ENCODE measurements at places on chromosomes 3 and 15.

DNA sequence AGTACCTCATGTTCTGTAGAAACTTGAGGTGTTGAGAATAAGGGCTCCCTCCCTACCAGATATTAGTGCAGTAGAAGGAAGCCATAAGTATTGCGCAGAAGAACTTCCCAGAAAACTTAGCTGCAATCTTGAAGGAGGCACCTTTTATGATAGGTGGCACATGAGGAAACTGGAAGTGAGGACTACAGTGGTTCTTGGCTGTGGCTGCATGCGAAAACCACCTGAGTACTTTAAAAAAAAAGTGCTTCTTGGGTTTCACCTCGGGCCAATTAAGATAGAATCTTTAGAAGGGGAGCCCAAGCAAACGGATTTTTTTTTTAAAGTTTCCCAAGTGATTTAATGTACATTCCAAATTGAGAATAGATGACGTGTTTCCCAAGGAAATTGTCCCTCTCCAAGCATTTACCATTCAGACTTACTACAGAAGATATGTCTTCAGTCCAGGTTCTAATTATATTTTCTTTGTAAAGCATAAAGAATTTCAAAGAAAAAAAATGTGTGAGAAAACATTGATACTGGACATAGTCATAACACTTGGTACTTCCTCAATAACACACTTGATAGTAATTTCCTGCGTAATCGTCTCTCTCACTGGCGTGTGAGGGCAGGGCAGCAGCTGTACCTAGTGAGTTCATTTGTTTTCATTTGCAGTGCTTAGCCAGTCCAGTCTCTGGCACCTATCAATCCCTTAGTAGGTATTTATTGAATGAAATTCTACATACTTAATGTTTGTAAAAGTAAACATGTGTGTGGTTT, 12.3 kb upstream of the NR1I2 start:
- DNase-seq, result peak; percentile 26

DNA sequence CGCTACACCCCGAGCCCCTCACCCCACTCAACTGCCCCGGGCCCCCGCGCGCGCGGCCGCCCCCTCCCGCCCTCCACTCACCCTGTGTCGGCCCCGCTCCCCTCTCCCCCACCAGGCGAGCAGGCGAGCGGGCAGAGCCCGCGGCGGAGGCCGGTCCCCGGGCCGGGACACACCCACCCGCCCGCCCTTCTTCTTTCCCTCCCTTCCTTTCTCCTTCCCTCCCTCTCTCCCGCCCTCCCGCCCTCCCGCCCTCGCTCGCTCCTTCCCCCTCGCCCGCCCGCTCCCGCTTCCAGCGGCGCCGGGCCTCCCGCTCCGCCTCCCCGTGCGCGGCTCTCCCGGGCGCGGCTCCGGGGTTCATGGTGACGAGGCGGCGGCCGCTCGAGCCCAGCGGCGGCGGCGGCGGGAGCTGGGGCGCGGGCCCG, at the start of gene CTDSPL:
Gene CTDSPL, plus strand, starts transcription at position 261 of the 422 bp plus-strand sequence. CDS start 320 bp downstream, outside the sequence.
- peak; percentile 76 for DNase-seq

GRCh38 chr3:98710067-98710659, 53.0 kb upstream of the ST3GAL6 start:
- DNase-seq, result no peak

DNA sequence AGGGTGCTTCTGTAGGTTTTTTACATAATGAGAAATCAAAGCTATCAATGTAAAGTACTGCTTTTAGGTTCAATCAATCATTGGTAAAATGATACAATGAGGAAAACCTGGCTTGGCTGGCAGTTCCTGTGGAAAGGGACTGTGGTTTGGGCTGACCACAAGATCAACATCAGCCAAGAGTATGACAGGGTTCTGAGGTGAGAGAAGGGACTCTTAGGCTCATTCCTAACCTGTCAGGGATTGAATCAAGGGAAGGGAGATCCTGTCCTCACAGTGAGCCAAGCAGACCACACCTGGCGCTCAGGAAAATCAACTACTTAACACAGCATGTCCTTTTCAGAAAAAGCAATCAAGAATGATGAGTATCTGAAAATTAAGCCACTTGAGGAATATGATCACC, 111.1 kb downstream of the MAGI1 start:
- no peak for DNase-seq

DNA sequence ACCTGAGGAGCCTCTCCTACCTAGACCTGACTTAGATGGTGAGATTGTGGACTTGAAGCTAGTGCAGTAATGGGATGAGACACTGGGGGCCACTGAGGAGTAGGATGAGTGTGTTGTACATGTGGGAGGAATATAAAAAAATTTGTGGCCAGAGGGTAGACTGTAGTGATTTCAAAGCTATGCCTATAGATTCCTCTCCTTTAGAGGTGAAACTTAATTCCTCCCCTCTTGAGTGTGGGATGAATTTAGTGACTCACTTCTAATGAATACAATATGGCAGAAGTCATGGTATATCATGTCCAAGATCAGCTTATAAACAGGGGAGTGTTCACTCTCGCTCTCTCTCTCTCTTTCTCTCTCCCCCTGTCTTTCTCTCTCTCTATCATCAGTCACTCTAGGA, 6.7 kb downstream of the ZNF860 start:
- DNase-seq, result no peak

GRCh38 chr3:154568064-154568463, 138.1 kb upstream of the GPR149 start:
- no peak for DNase-seq

- DNase-seq, result peak; percentile 44
Observed at GRCh38 chr15:61871926-61872522, 188.2 kb downstream of the VPS13C start.

DNA sequence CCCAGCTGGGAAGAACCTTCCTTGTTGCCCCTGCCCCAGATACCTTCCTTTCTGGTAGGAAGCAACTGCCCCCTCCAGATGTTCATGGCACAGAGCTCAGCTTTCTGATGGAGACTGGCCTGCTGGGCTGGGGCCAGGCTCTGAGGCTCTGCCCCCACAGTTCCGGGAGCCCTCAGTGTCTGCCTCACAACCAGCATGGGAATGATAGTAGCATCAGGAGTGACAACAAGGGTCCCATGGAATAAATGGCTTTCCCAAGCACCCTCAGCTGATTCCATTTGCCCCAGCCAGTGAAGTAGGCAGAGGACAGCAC, 65.6 kb upstream of the IQSEC1 start:
- no peak for DNase-seq

All from cardiac muscle cell (in vitro differentiated cells and primary cell).